ENCODE measurements at places on chromosomes 4 and X.

GRCh38 chr4:47383829-47384427, 79.6 kb downstream of the COMMD8 start:
- DNase-seq, result peak; percentile 64

DNA sequence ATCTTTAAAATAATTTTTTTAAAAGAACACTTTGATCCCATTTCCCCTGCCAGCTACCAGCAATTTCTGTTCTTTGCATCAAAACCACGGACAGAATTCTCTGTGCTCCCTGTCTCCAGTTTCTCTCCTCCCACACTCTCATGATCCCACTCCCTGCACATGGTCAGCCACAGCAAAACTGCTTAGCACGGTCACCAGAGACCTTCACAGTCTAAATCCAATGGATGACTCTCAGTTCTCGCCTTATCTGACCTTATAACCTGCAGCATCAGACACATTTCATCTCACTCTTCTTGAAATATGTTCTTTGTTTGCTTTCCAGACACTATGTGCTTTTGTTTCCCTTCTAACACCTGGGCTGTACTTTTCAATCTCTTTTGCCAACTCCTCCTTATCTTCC, 131.5 kb downstream of the NR3C2 start:
- no peak for DNase-seq

- no peak for DNase-seq
These were observed 29.1 kb downstream of the ARHGEF9 start for GRCh38 chrX:63755892-63756291.

DNA sequence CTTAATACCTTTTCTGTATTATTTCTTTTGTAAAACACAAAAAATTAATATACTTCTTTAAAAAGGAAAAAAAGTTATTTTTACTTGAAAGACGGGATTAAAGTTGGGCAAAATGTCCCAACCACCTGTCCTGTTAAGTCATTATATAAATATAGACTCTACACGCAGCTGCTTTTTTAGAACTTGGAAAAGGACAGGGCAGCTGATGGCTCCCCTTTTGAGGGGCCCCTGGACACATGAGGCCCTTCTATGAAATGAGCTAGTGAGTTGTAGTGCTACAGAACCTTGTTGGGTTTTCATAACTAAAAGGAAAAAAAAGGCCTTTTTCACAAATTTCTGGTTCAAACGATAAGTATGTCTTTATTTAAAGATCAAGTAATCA, 600 bp upstream of the BEX2 start:
- DNase-seq, result no peak

DNA sequence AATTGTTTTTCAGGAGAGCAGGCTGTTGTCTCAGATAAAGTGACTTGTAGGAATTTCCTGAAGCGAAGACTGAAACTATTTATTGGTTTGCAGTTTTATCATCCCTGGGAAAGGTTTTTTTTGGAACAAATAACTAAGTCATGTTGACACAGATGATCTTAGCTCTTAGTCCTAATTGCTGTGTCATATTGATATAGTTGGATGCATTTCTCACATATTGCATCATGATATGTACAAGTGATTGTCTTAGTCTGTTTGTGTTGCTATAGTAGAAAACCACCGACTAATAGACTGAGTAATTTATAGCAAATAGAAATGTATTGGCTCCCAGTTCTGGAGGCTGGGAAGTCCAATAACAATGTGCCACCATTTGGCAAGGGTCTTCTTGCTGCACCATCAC, 397.5 kb upstream of the PPP1R2C start:
- no peak for DNase-seq

GRCh38 chrX:16138108-16138427, 14.7 kb downstream of the GRPR start:
- peak; percentile 8 for DNase-seq

Data from fibroblast of pulmonary artery (primary cell).